PC-3 (cell line): ENCODE measurements at places on chromosomes 11 and 22. TPM values are rescaled to one million over a fixed set of nuclear protein-coding genes. Genes with fewer than 3 reads are reported as not detected.

GRCh38 chr11:127493330-127494022 lies 492.9 kb upstream of the KIRREL3 start:
- DNase-seq: peak; percentile 33

- no peak for DNase-seq
These were observed at the start of gene F2 for GRCh38 chr11:46719048-46719542. Gene F2, plus strand, starts transcription at chr11:46719213. Its CDS starts 23 bp downstream, at chr11:46719236.

DNA sequence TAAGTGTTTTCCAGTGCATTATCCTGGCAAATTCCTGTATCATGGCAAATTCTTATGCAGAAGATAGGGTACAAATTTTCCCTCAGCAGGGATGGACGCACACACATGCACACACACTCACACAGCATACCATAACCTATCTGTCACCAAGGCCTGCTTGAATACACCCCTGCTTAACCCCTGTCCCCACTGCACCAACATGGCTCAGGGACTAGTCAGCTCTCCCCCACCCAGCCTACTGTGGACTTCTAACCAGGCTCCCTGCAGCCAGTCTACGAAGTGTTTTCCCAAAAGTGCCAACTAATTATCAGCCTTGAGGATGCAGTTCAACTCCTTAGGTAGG lies 63.1 kb downstream of the RAB30 start:
- DNase-seq: no peak

DNA sequence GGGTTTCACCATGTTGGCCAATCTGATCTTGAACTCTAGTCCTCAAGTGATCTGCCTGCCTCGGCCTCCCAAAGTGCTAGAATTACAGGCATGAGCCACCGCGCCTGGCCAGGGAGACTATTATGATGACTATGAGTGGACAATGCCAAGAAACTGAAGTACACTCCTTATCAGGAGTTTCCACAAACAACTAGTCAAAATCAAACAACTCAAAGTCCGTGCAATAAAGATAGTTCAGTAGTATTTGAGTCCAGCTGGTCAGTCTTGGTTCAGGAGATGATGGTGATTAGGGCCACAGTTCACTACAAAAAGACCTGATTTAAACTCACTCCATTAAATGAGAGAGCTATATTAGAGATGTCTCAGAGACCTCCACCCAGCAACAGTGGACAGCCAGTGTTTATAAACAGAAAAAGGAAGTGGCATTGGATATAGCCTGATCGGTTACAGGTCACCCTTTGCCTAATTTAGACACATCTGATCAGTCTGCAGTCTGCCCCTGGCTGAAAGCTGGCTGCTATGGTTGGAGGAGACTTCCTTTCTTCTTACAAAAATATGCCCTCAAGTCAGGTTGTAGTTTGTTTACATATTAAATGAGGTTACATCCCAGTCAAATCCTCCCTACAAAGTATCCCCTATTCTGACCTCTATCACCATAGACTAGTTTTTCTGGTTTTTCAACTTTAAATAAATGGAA lies 17.0 kb downstream of the CD3E start:
- peak; percentile 86 for DNase-seq

- DNase-seq: peak; percentile 62
These were observed 2.0 kb downstream of the CLCF1 start for GRCh38 chr11:67371189-67371910.

DNA sequence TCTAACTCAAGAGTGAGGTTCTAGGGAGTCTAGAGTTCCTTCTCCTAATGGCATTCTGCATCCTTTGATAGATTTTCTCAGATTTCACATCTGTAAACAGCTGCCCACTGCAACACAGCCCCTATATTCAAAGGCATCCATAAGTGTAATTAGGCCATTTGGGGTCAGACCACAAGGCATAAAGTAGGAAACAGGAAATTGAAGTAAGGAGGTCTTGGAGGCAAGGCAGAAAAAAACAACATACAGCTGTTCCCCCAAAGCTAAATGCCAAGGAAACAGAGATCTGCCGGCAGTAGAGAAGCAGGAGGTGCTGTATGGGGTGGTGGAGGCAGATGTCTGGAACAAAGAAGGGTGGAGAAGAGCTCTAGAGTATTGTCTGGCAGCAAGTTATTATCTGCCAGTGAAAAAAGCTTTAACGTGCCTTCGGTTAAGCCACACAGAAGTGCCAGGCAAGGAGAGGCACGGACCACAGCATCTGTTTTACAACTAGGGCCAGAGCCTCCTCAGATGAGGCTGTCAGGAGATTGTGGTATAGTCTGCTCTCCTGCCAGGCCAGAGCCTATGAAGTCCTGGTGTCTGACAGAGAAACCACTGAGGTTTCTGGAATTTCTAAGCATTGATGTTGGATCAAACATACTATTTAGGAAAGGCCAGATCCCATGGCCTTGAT lies 100.2 kb upstream of the CHRM4 start:
- no peak for DNase-seq

DNA sequence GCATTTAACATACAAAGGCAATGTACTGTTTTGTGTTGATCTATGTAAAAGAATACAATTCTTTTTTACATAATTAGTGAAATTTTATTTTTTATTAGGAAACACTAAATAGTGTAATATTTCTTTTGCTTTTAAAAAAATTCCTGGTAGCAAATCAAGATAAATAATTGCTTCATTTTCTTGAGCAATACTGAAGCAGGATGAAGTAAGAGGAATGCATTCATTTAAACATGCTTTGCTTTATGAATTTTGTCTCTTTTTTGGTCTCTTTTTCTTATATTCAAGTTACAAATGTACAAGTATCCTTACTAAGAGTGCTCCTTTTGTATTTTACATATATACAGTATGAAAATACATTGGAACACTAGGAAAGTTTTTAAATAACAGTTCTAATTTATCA lies 144.4 kb upstream of the TEAD1 start:
- no peak for DNase-seq

The MYBPC3 gene
- total RNA-seq: not detected in 2 replicates

The OR4A16 gene
- total RNA-seq: not detected in 2 replicates
